ENCODE measurements at places on chromosomes 11 and 22. TPM values are rescaled to one million over a fixed set of nuclear protein-coding genes. Genes with fewer than 3 reads are reported as not detected.

PGA5 gene
- total RNA-seq: not detected

LDHAL6A gene
- total RNA-seq: not detected

INPP5J gene
- total RNA-seq: 5.9 TPM

ME3 gene
- 28.5 TPM for total RNA-seq
